IMR-90 (cell line): ENCODE measurements at places on chromosomes 12 and 14.

GRCh38 chr12:63968673-63969072 is 124.2 kb downstream of the SRGAP1 start:
- no peak for DNase-seq

- DNase-seq: no peak
Observed at GRCh38 chr12:103875666-103876065, 34.6 kb upstream of the NT5DC3 start.

DNA sequence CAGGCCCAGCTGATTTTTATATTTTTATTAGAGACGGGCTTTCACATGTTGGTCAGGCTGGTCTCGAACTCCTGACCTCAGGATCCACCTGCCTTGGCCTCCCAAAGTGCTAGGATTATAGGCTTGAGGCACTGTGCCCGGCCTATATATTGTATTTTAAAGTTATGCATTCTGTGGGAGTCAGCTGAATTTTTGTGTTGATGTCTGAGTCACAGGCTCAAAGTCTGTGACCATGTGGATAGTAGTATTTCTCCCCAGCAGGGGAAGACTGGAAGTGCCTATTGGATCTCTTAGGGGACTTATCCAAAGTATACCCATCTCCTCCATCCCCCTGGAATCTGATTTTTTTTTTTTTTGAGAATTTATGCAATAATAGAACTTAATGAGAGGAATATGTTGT is 43.8 kb upstream of the ATF1 start:
- DNase-seq: peak; percentile 50

DNA sequence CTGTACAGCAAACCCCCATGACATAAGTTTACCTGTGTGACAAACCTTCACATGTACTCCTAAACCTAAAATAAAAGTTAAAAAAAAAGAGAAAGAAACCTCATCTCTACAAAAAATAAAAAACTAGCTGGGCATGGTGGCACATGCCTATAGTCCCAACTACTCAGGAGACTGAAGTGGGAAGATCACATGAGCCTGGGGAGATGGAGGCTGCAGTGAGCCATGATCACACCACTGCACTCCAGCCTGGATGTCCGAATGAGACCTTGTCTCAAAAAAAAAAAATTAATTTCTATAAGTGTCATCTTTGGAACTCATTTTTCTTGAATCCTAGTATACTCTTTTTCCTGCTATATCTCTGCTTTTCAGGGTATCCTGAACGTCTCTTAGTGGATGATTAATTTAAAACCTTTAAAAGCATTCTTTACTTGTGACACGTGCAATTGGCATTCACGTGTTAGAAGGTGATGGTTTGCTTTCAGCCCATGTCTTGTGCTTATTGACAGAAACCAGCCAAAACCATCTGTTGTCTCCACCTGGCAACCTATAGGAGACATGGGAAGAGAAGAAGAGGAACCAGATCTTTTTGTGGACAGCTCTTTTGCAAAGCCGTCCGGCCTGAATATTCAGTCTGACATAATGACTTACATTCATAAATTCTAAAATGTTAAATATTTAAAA is 30.6 kb upstream of the PPFIBP1 start:
- peak; percentile 2 for DNase-seq

DNA sequence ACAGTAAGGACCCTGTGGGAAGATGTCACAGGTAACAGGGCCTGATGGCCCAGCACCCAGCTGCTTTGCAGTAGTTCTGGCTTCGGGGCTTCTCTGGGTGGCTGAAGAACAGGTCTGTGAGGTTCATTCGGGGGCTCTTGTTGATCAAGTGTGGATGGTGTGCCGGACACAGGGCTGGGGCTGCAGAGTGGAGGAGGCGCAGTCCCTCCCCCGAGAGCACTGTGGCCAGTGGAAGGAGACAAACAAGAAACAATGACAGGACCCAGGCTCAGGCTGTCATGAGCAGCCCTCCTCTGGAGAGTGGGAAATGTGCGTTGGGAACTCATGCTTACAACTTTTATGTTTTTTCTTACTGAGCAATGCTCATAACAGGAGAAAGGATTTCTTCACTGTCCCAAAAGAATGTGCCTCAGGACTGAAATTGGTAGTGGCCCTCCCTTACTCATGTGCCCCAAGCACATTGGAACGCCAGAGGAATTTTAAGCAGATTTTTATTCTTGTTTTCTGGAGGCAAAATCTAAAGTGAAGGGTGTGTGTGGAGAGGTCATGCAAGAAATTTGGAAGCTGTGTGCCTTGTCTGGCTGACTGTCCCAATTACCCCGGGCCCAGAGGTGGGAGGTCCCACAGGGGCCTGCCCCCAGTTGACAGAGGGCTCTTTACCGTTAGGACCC is 233.8 kb downstream of the CACNA1C start:
- no peak for DNase-seq

DNA sequence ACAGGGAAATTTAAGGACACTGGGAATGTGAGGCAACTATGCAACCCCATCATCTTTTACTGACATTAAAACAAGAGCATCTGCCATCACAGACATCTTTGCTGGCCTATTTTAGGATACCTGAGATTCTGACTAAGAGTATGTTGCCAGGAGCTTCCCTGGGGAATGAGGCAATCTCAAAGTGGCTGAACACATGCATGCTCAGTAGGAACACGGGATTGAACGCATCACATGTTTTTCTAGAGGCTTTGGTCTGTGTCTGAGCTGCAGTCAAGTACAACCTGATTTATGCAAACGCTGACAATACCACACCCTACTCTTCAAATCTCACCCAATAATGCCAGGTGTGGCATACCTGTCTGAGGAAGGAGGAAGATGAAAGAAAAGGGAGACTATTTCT is 416.5 kb downstream of the NELL2 start:
- no peak for DNase-seq

DNA sequence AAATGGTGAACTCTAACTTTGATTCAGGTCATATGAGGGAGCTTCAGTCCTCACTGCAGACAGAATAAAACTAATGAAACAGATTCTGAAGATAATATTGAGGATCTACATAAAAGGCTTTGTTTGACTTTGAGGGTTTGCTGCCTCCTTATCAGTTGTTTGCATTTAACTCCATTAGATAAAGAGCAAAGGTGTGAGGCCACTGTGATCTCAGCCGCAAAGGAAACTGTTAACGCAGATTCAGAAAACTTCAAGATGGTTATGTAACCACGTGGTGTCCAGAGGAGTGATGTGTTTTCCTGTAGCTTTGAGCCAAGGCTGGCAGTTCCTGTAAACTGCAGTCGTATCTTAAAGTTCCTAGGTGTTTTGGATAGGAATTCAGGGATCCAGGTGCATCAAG is 67.8 kb downstream of the METTL25 start:
- no peak for DNase-seq

- DNase-seq: no peak
Observed at GRCh38 chr14:20969336-20969735, 14.0 kb downstream of the RNASE2 start.

GRCh38 chr14:51614707-51615106 is 37.0 kb upstream of the FRMD6 start:
- DNase-seq: peak; percentile 55

DNA sequence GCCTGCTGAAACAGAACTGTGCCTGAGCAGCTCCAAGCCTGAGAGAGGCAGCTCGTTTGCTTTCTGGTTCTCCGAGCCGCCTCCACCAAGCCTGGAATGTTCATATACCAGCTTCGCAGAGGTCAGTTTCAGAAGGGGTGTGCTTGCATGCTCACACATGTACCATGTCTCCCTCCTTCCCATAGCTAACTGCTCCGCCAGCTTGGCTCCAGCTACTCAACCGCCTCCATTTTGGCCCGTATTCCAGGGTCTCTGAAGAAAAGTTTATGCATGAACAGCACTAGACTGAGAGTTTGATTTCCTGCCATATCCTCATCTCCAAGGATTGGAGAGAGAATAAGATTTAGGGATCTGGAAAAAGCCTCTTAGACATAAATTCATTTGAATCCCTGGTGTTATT is 103.7 kb downstream of the SMOC1 start:
- DNase-seq: no peak

DNA sequence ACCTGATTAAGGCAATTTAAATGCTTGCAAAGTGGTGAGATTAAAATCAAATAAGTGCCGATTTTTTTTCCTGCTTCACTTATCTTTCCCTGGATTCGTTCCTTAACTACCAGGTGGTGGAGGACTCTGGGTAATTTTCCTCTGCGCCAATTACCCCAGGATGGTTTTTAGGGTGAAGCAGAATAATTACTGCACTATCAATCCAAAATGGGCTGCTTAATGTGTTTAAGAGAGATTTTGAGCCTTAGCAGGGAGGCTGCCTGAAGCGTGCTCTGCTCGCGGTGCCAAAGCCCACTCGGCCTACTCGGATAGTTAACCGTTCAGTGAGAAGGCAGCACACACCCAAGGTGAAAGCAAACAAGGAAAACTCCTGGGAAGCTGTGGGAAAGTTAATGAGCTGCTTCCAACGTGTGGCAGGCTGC is 274.9 kb upstream of the LMO3 start:
- no peak for DNase-seq

DNA sequence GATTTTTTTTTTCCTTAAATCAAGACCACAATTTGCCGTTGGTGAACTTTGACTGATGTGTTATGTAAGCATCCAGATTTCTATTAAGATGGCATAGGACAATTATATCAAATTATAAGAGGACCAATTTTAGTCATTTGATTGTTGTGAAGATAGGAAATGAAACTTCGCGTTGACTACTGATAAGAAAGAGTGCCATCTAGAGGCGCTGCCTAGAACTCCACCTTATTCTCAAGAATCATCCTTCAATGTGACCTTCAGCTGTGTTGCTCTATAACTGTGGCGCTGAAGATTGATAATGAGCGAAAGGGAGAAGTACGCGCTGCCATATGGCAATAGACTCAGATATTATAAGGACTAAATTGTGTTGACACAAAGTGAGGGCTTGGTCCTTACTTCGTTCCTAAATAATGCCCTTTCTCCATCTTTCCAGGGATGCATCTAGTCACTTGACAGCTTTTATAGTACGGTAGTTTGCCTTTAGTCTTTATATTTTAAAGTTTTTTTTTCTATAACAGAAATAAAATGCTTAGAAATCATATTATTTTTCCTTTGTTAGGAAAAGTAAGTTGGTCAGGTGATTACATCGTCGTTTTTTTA is 350.8 kb upstream of the STXBP6 start:
- peak; percentile 29 for DNase-seq

DNA sequence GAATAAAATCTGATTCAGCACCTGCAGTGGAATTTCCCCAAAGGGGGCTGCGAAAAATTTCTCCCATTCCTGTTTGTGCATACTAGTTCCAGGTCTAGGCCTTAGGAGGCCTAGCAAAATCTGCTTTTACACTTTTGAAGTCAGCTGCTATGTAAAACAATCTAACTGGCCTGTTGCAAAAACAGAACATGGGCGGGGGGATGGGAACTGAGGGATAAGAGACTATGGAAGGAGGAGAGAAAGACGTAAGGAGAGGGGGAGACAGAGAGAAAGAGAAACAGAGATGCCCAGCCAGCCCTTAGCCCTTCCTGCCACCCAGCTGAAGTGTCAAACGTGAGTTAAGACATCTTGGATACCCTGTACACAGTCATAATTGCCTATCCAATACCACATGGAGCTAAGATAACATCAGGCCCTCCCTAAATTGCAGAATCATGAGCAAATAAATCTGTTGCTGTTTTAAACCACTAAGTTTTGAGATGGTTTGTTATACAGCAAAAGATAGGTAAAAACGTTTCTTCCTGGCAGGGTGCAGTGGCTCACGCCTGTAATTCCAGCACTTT is 45.6 kb downstream of the SPTLC2 start:
- DNase-seq: no peak

- no peak for DNase-seq
Observed at GRCh38 chr14:21703357-21704326, 30.0 kb upstream of the OR4E1 start.

- DNase-seq: no peak
Observed at GRCh38 chr12:18570543-18570942, 167.3 kb downstream of the PLCZ1 start.

DNA sequence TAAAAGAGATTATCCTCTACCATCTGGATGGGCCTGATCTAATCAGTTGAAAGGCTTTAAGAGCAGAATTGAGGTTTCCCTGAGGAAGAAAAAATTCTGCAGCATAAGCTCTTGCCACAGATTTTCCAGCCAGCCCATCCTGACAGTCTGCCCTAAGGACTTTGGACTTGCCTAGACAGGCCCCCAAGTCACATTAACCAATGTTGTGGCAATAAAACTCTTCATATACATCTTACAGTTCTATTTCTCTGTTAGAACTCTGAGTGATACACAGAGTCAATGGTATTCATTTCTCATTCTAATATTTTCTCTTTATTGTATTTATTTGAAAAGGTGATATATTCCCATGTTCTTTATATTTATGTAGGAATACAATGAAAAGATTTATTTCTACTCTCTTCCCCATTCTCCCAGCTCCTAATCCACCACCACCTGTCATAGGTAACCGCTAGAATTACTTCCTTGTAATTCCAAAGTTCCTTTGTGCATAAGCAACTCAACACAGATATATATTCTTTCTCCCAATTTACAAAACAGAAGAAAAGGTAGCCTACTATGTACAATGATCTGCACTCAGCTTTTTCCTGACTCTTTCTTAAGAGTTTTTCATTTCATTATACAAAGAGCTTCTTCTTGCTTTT is 182.1 kb downstream of the CAPZA3 start:
- DNase-seq: no peak

GRCh38 chr12:88559772-88560171 is 20.5 kb downstream of the KITLG start:
- DNase-seq: no peak

DNA sequence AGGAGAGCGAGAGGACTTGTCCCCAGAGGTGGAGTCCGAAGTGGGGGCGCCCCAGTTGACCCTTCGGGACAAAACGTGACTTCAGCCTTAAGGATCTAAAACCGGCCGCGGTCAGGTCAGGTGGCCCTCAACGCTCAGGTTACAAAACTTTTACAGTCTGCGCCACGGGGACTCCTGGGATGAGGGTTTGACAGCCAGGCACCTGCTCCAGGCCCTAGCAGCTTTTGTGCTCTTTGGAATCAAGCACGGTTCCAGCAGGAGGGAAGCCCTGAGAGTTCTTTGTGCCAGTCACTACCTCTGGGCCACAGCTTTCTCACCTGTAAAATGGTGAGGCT is 337 bp downstream of the ZC2HC1C start:
- DNase-seq: no peak

GRCh38 chr12:103387385-103387784 is 108.4 kb downstream of the C12orf42 start:
- no peak for DNase-seq

- DNase-seq: no peak
Observed at GRCh38 chr14:20384321-20384720, 29.0 kb downstream of the TEP1 start.

- peak; percentile 6 for DNase-seq
Observed at GRCh38 chr12:102879144-102879763, 37.8 kb downstream of the PAH start.

GRCh38 chr14:45406942-45407341 is 153.9 kb upstream of the MIS18BP1 start:
- DNase-seq: no peak
